ENCODE measurements at places on chromosomes 4 and X.
A peak's percentile ranks its signal among the peaks of the same experiment; 100 is the strongest.

DNA sequence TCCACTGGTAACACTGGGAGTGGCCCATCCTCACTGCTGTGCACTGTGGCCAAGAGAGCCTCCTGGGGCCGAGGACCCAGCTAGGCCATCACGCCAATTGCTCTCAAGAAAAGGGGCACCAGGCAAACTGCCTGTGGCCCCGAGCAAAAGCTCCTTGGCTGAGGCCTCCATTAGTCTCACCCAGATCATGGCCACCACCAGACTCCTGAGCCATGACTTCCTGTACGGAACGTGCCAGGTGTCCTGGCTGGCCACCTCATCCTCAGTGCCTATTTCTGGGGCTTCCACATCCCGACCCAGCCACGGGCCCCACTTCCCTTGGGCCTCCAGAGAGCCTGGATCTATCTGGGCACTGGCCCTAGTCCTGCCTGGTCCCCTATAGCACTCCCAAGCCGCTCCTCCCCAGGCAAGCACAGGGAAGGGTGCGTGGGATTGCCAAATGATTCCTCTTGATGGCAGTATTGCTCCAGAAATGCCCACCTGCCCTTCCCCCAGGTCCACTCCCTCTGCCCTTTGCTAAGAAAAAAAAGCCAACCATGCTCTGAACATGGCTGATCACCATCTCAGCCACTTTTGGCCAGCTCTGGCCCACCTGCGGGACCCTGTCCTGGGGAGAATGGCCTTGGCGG lies 212.6 kb upstream of the AGTR2 start:
- DNase-seq: no peak

DNA sequence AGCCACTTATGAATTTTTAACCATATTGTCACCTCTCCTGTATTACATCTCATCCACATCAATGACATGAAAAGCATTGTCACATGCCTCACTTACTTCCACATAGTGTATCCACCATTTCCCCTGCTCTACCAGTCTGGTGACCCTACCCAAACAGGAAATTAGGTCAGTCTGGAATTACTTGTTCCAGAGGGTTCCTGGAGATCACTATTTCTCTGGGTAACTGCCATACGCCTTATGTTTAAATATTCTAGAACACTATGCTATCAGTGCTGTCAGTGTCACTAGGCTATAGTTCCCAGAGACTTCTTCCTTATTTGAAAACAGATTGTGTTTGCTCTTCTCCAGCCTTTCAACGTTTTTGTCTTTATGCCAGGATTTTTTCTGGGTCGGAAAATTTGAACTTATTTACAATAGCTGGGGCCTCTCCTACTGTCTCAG lies 15.0 kb downstream of the SRPX2 start:
- DNase-seq: no peak

DNA sequence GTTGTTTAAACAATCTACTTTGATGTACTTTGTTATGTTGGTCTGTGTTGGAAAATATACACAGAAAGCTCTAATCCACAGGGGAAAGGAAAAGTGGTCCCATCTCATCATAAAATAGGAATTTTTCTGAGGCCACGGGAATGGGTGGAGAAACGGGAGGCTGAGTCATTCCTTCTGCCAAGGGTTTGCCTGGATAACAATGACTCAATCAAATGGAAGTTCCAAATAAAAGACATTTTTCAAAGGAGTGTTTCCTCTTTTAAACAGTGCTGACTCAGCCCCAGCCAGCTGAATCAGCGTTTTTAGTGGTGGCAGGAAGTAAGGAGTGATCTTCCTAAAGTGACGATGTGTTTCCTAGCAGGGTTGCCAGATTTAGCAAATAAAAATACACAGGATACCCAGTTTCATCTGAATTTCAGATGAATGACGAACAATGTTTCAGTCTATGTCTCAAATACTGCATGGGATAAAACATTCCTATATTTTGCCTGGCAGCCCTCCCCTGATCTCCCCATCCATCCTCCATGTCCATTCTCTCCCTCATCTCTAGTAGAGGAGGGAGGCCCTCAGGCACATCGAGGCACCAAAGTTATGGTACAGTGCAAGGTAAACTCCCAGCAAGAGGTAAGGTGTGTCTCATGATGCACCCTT lies 345.4 kb upstream of the GATB start:
- DNase-seq: no peak

- no peak for DNase-seq
Measured at GRCh38 chr4:158808399-158808798, 39.6 kb downstream of the FNIP2 start.

GRCh38 chrX:153411255-153411987 lies at the start of gene ZFP92:
Gene ZFP92 (plus strand): TSS chrX:153411472. CDS start chrX:153418323, 6,851 bp downstream.
- peak; percentile 2 for DNase-seq

- no peak for DNase-seq
Measured at GRCh38 chr4:34280131-34280530, 1964.2 kb downstream of the ARAP2 start.

- DNase-seq: no peak
Measured at GRCh38 chr4:105944540-105944939, 49.3 kb downstream of the NPNT start.

All from stimulated activated CD8-positive, alpha-beta memory T cell treated with anti-CD3 and anti-CD28 coated beads, Interleukin-7, amount 100 ng/mL, for 48 hours (primary cell).